ENCODE measurements at places on chromosomes 7 and 10.

- no peak for DNase-seq
These were observed 43.5 kb downstream of the VTI1A start for GRCh38 chr10:112490545-112490944.

DNA sequence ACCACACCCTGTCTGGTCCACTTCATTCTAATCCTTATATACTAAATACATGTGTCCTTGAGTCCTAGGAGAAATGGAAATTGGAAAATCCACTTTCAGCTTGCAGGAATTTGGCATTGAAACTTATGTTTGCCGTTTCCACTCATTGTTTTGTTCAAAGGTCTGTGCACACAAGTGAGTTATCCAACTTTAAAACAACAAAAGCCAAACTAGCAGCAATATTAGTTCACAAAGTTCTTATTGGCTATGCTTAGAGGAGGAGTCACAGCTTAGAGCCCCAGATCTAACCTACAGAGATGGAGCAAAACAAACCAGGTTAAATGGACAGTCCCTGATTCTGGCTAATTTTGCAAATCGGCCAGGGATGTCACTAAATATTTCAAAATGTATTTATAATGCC, 44.6 kb upstream of the AFAP1L2 start:
- no peak for DNase-seq

- DNase-seq = no peak
These were observed 16.0 kb downstream of the CCDC71L start for GRCh38 chr7:106644999-106645398.

- DNase-seq = no peak
These were observed 23.7 kb downstream of the SRRM3 start for GRCh38 chr7:76225379-76225778.

- no peak for DNase-seq
These were observed 21.7 kb downstream of the TRIM24 start for GRCh38 chr7:138481447-138482380.

GRCh38 chr7:142752376-142753225, 3.3 kb downstream of the PRSS1 start:
- no peak for DNase-seq

- no peak for DNase-seq
These were observed 148.0 kb downstream of the ANKRD7 start for GRCh38 chr7:118372530-118372929.

DNA sequence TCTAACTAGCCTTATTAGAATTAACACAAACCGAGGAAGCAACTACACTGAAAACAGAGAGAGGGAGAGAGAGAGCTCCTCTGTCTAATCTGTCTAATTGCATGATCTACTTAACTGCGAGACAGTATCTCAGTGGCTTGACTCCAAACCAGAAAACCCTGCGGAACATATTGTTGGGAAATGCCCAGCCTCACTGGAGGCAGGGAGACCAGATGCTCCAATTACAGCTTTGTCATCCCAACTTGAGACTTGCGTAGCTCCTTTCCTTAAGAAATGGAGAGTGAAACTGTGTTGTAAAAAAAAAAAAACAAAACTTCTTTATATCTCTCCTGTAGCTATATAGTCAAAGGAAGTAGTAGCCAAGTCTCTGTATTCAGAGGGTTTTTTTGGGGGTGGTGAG, 52.0 kb upstream of the ZNRF2 start:
- DNase-seq = no peak

- DNase-seq = no peak
These were observed 19.7 kb upstream of the RHOBTB1 start for GRCh38 chr10:60963441-60964256.

DNA sequence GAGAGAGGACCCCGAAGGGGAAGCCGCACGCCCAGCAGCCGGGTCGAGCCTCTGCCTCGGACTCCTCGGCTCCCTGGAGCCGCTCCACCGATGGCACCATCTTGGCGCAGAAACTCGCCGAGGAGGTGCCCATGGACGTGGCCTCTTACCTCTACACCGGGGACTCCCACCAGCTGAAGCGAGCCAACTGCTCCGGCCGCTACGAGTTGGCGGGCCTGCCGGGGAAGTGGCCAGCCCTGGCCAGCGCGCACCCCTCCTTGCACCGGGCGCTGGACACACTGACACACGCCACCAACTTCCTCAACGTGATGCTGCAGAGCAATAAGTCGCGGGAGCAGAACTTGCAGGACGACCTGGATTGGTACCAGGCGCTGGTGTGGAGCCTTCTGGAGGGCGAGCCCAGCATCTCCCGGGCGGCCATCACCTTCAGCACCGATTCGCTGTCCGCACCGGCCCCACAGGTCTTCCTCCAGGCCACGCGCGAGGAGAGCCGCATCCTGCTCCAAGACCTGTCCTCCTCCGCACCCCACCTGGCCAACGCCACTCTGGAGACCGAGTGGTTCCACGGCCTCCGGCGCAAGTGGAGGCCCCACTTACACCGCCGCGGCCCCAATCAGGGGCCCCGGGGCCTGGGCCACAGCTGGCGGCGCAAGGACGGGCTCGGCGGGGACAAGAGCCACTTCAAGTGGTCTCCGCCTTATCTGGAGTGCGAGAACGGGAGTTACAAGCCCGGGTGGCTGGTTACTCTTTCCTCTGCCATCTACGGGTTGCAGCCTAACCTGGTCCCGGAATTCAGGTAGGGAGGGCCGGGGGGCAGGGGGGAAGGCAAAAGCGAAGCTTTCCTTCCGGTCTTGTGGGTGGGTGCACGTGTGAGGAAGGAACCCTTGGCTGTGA, 973 bp downstream of the GPR158 start:
- DNase-seq = no peak

GRCh38 chr10:43218951-43219837, 47.7 kb downstream of the RASGEF1A start:
- no peak for DNase-seq

- DNase-seq = no peak
These were observed 8.1 kb upstream of the DEPP1 start for GRCh38 chr10:44986670-44987069.

- no peak for DNase-seq
These were observed 51.9 kb downstream of the IKZF1 start for GRCh38 chr7:50356212-50356944.

DNA sequence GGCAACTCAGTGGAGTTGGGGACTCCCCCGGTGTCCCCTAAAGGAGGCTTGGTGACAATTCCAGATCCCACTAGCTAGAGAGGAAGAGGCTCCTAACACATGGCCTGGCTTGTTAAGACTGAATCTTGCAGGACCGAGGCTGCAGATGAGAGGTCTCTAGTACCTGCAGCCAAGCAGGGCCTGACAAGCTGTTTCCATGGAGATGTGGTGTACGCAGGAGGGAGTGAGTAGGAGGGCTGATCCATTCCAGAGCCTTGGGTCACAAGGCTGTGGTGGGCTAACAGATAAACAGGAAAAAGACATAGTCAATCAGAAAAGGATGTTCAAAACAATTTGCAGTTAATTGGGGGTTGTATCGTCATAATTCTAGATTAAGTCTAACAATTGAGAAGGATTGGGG, 77.3 kb upstream of the MKLN1 start:
- no peak for DNase-seq

- DNase-seq = no peak
These were observed 383.1 kb upstream of the STEAP1 start for GRCh38 chr7:89771003-89771636.
